ENCODE measurements at places on chromosomes 2 and 18.

DNA sequence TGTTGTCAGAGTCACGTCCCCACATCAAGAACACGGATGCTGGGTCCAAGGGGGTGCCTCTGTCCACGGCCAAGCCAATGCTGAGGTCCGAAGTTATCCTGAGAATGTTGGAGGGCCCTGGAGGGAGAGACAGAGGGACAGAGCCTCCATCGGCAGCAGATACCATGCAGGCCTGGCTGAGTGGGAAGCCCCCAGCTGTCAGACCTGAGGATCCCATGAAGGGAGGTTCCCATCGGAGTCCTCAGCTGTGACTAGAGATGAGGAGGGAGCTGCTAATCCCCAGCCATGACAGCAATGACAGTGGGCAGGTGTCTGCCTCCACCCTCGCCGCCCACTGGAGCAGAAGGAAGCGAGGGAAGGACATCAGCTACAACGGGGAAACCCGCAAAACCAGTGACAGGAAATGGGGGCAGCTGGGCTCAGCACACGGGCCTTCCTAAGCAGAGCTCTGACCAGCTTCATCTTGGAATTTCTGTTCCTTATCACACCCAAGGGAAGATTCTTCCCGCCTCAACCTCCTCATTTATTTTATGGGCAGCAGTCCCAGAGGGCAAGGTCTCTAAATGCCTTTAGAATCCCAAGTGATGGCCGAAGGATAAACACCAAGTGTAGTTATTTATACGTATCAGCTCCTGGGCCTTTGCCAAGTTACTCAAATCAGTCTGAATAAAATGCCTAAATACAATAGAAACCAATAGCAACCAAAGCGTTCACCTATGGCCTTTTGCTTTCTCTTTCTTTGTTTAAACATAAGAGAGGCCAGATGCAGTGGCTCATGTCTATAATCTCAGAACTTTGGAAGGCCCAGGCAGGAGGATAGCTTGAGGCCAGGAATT is 32.2 kb downstream of the FAM178B start:
- DNase-seq, result peak; percentile 20

GRCh38 chr2:160940699-160941098 is 219.5 kb upstream of the TANK start:
- DNase-seq, result peak; percentile 79

DNA sequence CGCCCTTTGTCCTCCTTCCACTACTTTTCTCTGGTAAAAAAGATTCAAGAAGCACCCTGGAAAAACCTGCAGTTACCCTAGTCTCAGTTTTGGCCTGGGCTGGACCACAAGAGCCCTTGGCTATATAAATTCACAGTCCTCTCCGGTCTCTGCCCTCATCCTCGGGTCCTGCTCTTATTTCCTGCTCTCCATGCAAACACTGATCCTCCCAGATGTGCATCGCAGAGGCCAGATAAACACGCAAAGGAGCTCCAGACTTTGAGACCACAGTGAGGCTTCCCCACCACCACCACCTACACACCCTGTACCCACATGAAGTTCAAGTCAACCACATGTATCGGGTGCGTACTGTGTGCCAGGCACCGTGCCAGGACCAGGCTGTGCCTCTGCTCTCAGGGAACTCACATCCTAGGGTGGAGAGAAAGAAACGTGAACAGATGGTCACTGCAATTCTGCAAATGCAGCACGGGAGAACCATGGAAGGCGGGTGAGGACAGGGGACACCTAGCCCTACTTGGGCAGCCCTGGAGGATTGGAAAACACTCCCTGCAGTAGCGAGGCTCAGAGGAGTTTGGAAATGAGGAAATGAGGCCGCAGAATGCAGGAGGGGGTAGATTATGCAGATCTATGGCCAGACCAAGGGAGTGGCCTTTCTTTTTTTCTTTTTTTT is 7.4 kb downstream of the CTDSP1 start:
- DNase-seq, result peak; percentile 69

GRCh38 chr2:67037655-67038054 is 359.5 kb upstream of the ETAA1 start:
- no peak for DNase-seq

GRCh38 chr2:222582928-222583327 is 73.0 kb downstream of the FARSB start:
- DNase-seq, result peak; percentile 28

- no peak for DNase-seq
Measured at GRCh38 chr2:181112916-181113315, 132.5 kb downstream of the UBE2E3 start.

GRCh38 chr2:128444121-128444771 is 125.6 kb upstream of the HS6ST1 start:
- no peak for DNase-seq

DNA sequence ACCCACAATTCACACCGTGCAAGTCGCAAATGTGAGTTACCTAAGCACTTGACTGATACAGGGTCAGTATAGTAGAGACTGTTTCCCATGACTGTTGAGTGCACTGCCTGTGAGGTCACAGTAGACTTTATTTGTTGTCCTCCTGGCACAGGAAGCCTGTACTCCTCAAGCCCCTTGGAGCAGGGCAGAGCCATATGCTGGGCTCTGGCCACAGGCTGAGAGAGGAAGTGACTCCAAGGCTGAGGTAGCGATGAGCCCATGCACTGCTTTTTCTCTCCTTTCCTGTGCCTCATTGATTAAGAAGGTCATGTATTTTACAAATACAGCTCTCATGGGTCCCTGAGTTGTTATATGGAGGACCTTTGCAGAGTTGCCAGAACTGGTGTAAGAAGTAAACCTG is 287.7 kb downstream of the SRBD1 start:
- no peak for DNase-seq

- DNase-seq, result no peak
Measured at GRCh38 chr2:197513915-197514314, 2.0 kb upstream of the MOB4 start.

GRCh38 chr2:101998896-101999789 is 7.4 kb downstream of the IL1R2 start:
- peak; percentile 57 for DNase-seq

GRCh38 chr18:79583426-79583825 is 96.2 kb upstream of the CTDP1 start:
- DNase-seq, result no peak

GRCh38 chr18:80161781-80162417 is 52.8 kb downstream of the ADNP2 start:
- DNase-seq, result no peak

GRCh38 chr2:212814941-212815340 is 276.3 kb upstream of the ERBB4 start:
- DNase-seq, result no peak

- peak; percentile 3 for DNase-seq
Measured at GRCh38 chr2:184336688-184337087, 261.6 kb upstream of the ZNF804A start.

DNA sequence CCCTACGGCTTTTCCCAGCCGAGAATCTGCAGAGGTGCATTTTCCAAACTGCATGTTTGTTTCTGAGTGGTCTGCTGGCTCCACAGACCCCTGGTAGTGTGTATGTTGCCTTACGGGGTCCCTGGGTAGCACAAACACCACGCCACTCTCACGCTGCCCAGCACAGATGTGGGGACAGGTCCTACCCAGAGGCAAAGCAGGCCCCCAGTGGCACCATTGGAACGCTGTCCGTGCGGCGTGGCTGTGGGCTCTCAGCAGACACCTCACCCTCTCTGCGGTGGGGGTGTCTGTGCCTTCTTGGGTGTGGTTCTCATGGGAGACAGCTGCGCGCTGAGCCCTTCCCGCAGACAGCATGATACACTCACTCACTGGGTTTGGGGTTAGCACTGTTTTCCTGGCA is 137.4 kb downstream of the NFATC1 start:
- no peak for DNase-seq

GRCh38 chr2:170468557-170468956 is 246.6 kb upstream of the SP5 start:
- no peak for DNase-seq

- peak; percentile 66 for DNase-seq
Measured at GRCh38 chr2:225041207-225041850, 939 bp downstream of the DOCK10 start.

DNA sequence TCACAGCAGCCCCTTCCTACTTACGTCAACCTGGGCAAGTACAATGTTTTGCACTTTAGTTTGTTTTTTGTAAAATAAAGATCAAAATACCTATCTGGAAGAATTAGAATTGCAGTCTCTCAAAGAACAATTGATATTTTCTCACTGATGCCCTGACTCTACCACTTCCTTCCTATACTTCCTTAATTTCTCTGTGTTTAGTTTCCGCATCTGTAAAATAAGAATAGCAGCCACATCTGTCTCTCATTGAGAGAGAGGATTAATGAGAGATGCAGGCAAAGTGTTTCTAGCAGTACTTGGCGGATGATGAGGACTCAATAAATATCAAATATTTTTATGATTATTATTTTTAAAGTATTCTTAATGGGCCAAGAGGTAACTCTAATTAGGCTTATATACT is 122.6 kb upstream of the PIEZO2 start:
- DNase-seq, result no peak

GRCh38 chr2:3637692-3638455 is 20.1 kb upstream of the ALLC start:
- DNase-seq, result no peak

DNA sequence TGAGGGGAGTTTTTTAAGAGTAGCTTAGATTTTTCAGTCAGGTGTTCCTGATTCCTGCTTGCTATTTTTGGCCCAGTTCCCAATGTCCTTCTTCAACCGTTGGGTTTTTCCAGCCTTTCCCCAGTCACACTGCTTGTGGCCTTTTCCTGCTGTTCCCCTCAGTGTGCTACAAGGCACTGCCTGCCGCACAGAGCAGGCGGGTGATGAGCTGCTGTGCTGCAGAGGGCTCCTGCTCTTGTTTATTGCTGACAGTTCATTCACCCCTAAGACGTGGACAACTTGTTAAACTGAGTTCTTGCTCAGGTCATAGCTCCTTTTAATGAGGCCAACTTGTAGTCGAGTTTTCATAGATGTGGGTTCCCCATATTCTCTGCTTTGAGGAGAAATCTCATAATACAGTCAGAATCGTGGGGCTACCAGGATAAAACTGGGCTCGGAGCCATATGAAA is 20.6 kb downstream of the EIF4E2 start:
- peak; percentile 66 for DNase-seq

- DNase-seq, result no peak
Measured at GRCh38 chr18:3177902-3178687, 41.7 kb downstream of the MYOM1 start.

DNA sequence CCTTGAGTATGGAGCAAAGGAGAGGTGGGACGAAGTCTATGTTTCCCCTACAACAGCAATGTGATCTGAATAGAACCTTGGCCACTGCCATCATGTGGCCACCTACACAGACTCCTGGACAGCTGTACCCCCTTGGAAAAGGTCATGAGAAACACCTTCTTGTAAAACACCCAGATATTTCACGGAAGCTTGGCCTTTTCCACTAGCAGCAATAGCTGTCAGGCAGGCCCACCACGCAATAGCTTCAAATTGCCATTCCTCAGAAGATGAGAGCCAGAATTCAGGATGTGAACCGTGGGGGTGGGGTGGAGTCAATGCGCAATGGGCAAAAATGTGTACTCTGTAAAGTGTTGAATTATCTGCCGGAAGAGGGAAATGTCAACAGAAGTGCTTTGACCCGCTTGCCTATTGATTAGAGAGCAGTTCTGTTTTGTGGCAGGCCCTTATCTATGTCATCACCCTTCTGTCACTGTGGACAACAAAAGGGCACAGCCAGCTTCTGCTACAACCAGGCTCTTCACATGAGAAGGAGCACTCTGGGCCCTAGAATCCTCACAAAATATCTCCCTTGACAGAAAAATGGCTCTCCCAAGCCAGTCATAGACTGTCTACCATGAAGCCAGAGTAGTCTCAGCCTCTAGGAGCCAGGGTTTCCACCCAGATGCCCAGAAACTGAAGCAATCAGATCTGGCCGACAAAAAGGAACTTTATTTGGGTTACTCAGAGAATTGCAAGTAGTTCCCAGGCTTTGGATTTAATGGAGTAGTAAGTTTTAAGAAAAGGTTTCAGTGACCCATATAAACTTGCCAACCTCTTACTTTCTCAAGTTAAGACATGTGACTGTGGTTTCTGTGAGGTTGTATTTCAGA is 9.5 kb downstream of the INPP1 start:
- no peak for DNase-seq

GRCh38 chr2:192026825-192027120 is 168.0 kb downstream of the TMEFF2 start:
- no peak for DNase-seq

DNA sequence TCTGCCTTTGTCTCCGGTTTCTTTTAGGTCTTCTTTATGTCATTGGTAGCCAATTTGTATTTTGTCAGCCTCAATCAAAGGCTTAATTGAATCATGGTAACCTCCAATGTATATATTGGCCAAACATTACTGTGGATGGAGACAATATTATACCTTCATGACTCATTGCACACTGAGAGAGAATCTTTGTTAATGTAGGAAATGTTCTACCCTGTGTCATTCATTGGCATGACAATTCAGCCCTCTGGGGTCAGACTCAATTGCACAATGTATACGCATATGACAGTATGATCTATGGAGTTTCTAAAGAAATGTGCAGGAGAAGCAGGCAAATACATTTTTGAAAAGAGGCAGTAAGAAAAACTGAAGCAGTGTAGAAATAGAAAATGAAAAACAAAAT is 162.6 kb downstream of the PDE11A start:
- no peak for DNase-seq

GRCh38 chr18:5107988-5108387 is 89.1 kb downstream of the AKAIN1 start:
- DNase-seq, result no peak

DNA sequence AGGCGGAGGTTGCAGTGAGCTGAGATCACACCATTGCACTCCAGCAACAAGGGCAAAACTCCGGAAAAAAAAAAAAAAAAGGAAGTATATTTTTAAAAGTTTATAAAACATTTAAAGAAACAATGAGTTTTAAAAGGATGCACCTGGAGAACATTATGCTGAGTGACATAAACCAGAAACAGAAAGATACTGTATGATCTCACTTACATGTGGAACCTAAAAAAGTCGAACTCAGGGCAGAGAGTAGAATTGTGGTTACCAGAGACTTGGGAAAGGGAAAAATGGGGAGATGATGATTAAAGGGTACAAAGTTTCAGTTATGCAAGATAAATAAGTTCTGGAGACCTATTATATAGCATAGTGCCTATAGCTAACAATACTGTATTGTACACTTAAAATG is 52.8 kb upstream of the RTN4 start:
- DNase-seq, result peak; percentile 35

All from choroid plexus epithelial cell (primary cell).